Umbilical cord (tissue), 2 donors: ENCODE measurements at places on chromosomes 3 and 15.

DNA sequence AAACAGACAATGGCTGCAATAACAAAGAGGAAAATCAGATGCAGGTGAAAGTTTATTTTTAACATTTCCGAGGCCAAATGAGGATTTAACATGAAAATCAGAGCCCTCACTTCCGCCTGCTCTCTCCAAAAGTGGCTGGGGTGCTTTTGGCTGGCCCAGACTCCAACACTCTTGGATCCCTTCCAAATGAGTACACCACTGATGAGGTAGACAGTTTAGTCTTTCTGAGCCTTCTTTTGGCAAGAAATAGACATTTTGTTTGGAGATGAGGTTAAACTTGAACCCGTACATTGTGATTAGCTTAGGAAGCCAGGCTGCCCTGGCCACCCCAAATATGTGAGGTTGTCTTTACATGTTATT is 51.0 kb upstream of the TRA2B start:
- DNase-seq: no peak

DNA sequence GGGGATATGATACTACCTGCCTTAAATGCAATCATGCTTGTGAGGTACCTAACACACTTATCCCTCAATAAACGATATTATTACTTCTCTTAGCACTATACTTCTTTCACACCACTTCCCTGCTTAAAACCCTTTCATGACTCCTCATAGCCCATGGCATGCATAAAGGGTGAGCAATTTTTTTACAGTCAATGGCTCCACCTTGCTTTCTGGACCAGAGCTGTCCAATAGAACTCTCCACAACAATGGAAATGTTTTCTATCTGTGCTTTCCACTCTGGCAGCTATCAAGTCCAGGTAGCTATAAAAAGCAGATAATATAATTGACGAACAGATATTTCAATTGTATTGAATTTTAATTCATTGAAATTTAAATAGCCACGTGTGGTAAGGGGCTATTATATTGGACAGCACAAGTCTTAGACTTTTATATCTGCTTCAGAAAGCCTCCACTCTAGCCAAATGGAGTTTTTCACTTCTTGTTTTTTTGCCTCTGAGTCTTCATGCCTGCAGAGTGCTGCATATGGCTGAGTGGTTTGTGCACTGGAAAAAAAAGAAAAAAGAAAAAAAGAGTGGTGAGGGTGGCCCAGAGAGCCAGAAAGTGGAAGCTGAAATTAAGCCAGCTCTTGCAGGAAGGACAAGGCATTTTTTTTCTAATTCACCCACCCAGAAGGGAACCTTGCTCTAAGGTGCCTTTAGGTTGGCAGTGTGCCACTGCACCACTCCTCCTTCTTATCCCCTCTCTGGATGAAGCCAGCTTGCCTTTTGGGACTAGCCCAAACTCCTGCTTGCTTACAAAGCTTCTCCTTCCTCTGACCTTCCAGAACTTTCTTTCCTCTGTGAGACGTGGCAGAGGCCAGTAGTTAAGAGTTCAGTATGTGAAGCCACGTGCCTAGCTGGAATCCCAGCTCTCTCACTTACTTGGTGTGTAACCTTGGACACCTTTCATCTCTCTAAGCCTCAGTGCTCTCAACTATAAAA is 239.0 kb upstream of the LRTM1 start:
- no peak for DNase-seq

DNA sequence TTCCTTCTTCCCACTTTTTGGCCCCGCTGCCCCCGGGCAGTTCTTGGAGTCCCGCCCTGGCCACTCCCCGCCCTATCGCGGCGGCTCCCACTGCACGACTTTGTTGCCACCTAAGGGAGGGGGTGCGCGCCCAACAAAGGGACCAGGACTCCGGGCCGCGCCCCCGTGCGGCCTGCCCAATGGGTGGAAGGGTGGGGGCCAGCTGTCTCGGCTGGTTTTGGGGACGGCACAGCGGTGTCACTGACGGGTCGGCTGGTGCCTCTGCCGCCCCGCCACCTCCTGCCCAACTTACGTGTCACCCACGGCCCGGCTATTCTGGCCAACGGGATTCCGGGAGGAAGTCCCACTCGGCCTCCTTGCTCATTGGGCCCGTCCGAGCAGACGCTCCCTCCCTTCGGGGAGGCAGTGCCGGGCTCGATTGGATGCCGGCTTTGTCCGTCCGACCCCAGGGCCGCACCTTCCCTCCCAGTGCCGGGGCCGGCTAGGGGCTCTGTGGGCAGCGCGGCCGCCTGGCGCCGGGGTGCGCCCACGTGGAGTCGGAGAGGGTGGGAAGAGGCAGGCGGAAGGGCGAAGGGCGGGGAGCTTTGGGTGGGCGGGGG is at the start of gene GOLIM4:
Gene GOLIM4, minus strand, starts transcription at position 314 of the 599 bp plus-strand sequence. CDS start 639 bp downstream, outside the sequence.
- DNase-seq: peak; percentile 99

- no peak for DNase-seq
These were observed 22.2 kb downstream of the TMEM212 start for GRCh38 chr3:171865191-171865865.

DNA sequence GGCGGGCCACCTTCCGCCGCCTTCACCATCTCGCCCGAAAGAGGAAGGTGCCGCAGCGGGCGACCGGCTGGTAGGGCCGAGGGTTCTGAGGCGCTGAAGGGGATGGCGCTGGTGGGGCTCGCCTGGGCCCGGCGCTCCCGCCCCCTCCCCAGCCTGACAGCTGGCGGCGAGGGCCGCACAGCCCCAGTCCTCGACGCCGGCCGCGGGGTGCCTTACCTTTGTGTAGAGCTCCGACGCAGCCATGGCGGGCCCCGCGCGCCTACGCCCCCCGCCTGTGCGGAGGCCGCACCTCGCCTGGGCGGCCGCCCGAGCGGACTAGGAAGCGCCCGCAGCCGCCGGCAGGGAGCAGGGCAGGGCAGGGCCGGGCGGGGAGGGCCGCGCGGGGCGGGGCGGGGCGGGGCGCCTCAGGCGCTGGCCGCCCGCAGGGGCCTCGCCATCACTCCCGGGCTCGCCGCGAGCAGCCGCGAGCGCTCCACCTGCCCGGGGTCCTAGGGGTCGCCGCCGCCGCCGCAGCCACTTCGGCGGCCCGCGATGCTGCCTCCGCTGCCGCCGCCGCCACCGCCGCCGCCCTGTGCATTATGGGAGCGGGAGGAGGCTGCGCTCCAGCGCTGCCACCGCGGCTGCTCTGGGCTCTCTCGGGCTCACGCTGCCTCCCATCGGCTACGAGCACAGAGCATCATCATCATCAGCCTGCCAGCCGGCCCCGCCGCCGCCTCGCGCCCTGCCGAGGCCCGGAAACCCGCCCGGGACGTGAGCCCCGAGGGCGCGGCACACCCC is at the start of gene MYO5A:
Gene MYO5A, minus strand, starts transcription at position 317 of the 777 bp plus-strand sequence. Its CDS starts 74 bp downstream, at position 243.
- peak; percentile 74 for DNase-seq

GRCh38 chr3:172125053-172125452 is 85.7 kb downstream of the FNDC3B start:
- DNase-seq: no peak
